ENCODE measurements at places on chromosomes 4 and X.

GRCh38 chrX:41588271-41588670 lies 100.5 kb upstream of the GPR34 start:
- DNase-seq: no peak

GRCh38 chr4:151012820-151013219 lies 2.3 kb downstream of the LRBA start:
- no peak for DNase-seq

DNA sequence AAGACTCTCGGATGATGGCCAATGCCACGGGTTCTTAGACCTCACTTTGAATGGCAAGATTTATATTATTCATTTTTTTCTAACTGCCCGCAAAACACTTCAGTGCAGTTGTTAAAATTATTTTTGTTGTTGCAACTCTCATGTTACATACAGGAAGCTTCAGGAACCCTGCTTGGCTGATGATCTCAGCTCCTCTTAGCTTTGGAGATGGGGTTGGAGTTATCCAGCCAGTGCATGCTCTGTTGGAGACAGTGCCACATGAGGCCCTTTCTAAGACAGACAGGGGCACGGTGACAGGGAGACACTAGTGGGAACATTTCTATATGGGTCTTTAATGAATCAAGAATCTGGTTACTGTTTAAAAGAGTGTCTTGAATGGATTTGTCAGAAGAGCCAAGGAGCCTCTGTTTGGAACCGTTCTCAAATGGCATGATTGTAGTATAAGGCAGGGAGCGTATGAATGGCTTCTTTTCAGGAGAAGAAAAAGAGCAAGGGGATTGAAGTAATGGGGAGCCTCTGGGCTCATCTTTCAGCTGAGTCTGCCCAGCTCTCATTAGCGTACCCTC lies 61.9 kb upstream of the ENPP6 start:
- DNase-seq: no peak

DNA sequence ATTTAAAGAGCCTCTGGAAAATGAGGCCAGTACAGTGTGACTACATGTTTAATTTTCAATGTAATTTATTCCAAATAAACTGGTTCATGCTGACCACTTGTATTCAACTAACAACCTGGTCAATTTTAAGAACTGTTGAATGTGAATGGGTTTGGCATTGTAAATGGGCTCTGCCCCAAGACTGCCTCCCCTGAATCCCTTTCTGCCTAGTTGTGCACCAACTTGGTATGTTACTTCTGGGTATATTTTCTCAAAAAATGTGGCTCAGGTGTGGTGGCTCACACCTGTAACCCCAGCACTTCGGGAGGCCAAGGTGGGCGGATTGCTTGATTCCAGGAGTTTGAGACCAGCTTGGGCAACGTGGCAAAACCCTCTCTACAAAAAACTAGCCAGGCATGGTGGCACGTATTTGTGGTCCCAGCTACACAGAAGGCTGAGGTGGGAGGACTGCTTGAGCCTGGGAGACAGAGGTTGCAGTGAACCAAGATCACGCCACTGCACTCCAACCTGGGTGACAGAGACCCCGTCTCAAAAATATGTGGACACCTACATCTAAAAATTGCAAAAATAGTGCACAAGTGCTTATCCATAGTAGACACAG lies 7.2 kb downstream of the RPL9 start:
- DNase-seq: no peak

- DNase-seq: no peak
Measured at GRCh38 chr4:55340266-55340665, 5.8 kb upstream of the SRD5A3 start.

DNA sequence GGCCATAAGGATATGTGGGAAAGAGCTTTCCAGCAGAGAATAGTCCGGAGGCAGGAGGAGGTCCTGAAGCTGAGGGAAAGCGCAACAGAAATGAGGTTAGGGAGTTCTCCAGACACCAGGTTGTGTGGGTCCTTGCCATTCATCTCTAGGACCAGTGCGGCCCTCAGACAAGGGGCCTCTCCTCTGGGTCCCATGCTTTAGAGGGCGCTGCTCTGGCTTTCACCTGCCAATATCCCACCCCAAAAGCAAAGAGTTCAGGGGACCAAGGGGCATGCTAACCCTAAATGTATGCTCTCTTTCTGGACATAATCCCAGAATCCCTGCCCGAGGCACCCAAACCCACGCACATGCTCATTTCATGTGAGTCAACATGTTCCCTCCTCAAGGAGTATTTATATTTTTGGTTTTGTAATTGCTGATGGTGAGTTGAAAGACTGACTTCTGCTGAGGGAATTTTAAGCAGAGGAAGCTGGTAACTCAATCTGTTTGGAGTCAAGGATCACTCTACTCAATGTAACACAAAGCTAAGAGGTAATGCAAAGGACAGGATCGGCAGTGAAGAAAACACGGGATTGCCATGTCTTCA lies 14.8 kb downstream of the RPL34 start:
- no peak for DNase-seq
